MM.1S (cell line): ENCODE measurements at places on chromosomes 3 and 15.
A peak's percentile ranks its signal among the peaks of the same experiment; 100 is the strongest.

DNA sequence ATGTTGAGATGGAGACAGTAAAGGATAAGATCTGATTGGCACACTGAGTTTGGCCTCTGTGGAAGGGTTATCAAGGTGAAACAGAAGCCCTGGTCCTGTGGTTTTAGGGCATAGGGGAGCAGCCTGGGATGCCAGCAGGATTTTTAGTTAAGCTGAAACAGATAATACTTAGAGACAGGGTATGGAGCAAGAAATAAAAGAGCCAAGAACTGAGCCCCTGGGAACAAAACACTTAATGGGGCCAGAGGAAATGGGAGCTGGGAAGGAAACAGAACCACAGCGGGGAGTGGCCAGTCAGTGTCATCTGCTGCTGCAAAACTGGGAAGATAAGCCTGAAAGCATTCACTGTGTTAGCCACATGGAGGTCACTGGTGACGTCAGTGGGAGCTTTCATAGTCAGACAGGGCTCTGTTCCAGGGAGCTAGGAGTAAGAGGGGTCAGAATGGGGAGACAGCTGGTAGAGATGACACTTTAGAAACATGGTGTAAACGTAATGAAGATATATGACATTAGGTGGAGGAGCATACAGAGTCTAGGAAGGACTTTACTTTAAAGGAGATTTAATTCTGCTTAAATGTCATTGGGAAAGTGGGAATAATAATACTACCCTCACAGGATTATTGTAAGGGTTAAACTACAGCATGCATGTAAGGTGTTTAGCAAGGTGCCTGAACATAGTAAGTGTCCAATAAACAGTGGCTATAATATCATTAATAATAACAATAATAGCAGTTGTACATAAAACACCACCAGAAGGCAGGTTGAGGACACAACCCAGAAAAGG, 172.7 kb upstream of the CTNNB1 start:
- DNase-seq: no peak

GRCh38 chr3:101252307-101252706, 68.1 kb downstream of the IMPG2 start:
- no peak for DNase-seq

DNA sequence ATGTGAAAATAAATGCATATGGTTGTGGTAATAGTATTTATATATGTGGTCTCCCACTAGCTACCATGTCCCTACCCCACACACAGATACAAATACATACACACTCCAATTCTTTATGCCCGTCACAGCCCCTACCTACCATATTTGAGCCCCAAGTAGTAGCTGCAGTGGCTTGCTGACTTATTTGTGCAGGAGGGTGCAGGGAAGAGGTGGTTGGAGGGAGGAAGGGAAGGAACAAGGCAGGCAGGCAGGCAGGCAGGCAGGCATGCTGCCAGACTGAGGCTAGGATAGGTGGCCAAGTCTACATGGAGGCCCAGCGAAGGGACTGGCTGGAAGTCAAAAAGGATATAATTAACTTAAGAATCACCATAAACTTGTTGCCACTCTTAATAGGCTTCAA, 82.9 kb downstream of the SCN11A start:
- no peak for DNase-seq

DNA sequence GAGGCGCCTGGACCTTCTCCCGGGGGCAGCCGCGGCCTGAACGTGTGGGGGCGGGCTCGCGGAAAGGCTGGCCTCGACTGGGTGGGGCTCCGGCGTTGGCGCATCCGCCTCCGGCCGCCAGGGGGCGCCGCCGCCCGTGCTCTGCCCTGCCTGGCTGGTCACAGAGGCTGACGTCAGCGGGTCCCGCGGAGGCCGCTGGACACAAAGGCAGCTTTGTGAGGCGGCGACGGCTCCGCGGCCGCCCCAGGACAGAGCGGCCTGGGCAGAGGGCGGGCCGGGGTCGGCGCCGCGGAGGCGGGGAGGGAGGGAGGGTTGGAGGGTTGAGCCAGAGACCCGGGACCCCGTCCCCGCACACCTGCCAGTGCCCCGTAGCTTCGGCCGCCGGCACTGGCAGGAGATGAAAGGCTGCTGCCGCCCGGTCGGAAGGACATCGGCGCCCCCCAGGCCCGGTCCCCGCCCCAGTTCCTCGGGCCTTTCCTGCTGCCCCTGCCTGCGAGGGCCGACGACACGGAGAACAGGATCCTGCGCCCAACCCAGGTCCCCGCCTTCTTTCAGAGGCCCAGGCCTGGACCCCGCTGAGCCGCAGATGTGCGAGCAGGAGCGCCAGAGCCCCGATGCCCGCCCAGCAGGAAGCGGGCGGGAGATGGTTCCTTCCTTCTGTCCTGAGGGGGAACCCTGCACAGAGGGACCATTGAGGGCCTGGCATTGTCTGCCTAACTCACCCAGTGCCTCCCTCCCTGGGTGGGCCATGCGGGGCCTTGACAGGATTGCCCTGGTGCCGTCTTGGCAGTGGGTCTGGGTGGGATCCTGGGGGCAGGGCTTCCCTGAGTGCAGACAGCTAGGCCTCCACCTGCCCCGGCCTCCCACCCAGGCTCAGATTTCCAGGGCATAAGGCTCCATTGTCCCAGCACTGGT, 8.7 kb upstream of the SEMA3B start:
- peak; percentile 87 for DNase-seq

- DNase-seq: peak; percentile 81
Measured at GRCh38 chr3:44477312-44478030, at the start of gene ZNF445. Gene ZNF445 (minus strand): TSS chr3:44477670. CDS start chr3:44455549, 22,121 bp downstream.

- no peak for DNase-seq
Measured at GRCh38 chr15:91345736-91346135, 245.7 kb downstream of the SV2B start.

GRCh38 chr3:13188181-13188779, 115.1 kb upstream of the IQSEC1 start:
- DNase-seq: no peak

DNA sequence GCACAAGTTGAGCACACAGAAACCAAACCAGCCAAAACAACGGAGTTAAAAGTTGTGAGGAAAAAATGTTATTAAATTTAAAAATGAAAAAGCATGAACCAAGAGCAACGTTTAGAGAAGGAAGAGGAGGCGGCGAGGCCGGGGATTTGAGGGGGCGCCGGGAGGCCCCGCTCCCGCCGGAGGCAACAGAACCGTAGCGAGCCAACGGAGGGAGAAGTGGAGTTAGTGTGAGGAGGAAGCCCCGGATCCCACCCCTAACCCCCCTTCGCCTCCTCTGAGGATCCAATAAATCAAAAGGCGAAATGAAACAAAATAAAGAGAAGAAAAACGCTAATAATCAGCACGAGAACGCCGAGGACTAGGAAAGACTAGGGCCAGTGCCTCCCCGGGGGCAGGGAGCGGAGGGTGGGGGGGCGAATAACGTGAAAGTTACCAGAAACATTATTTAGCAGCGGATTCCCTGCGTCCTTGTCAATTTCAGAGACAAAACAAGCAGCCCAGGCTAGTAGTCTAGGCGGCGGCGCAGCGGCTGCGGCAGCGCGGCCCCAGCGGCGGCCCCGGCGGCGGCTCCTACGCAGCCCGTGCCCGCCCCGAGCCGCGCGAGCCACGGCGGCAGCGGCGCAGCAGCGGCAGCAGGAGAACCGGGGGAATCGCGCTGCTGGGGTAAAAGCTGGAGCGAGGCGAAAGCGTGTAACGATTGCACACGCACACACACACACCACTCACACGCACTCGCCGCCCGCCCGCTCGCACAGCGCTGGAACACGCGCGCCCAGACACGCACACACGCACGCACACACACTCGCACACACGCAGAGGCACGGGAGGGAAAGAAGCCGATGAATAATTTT, 1.7 kb downstream of the MEIS2 start:
- DNase-seq: peak; percentile 53

GRCh38 chr3:52364322-52365035, 48.4 kb downstream of the DNAH1 start:
- DNase-seq: no peak

DNA sequence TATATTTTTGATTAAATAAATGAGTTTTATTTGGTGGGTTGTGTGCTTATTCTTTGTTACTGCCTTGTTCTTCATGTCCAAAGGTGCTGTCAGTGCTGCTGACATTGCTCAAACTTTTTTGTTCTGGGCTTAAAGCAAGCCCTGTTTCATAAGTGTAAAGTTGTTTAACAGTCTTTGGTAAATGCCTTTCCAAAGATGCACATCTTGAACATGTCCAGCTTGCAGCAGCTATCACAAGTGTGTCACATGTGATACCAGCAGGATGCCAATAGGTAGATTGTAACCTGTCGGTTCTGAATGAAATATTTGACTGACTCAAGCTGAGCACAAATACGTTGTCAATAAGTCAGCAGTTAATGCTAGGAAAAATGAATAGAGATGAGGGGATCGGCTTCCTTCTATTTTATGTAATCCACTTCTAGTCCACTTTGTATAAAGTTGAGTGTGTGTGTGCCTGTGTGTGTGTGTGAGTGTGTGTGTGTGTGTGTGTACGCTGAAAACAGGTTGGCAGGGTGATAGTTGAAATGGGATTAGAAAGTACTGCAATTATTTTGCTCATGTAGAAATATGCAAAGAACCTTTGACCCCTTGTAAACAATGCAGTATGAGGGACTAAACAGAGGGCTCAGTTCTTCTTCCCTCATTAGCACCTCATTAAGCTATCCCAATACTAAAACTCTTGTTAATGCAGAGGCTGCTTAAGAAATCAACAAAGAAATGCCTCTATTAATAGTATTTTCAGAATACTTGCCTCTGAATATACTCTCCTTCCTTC, 986.5 kb downstream of the TUSC7 start:
- no peak for DNase-seq

DNA sequence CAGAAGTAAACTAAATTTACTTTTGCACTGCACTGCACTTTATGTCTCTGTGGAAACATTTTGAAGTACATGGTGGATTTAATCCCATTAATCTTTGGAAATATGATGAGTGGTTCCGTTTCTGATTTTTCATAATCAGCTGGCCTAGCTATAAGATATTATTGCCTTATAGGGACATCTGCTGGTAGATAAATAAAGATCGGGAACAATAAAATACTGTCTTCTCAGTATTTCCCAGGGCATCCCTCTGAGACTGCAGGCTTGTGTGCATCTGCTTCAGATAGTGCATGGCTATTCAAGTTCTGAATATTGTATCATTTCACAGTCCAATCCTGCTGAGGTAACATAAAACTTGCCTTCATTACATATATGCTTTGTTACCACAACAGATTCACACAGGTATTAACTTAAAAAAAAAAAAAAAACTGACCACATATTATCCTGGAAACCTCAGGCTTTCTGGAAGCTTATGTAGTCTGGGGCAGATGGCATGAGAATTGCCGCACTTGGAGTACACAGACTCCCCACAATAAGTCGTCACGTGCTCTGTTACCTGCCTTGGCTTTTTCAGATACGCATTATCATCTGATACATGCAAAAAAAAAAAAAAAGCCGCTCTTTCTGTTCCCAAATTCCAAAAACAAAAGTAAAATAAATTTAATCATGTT, 330.8 kb upstream of the AGTR1 start:
- peak; percentile 20 for DNase-seq

DNA sequence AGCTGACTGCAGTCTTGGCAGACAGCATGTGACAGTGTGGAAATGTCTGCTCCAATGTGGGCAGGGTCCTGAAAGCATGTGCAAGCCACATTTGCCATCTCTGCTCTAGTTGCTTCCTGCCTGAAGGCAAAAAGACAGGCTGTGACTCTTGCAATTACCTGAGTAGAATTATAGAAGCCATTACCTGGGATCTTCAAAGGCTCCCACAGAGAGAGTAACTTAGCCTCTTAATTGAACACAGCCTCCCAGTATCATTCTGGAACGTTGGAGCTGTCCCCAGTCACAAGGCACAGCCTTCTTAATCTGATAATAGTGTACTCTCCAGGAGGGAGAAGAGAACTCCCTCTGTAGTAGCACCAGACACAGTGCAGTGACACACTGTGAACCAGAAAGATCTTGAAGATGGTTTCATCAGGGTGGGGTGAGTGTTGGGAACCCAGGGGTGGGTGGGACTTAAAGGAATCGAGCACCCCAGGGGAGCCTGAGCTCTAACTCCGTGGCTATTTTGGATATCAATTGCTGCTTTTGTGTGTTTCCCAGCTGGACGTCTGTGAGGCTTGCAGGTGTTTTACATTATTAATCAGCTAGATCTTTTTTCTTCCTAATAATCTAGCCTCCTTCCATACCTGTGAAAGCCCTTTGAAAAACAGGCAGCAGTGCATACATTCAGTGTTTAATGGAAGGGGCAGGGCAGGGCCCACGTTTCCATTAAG, 40.6 kb upstream of the GLCE start:
- DNase-seq: no peak

- no peak for DNase-seq
Measured at GRCh38 chr3:127787071-127787490, 35.2 kb downstream of the MGLL start.

GRCh38 chr15:53129121-53129904, 339.2 kb upstream of the ONECUT1 start:
- DNase-seq: no peak

- no peak for DNase-seq
Measured at GRCh38 chr15:81419332-81419943, 45.4 kb upstream of the TMC3 start.

DNA sequence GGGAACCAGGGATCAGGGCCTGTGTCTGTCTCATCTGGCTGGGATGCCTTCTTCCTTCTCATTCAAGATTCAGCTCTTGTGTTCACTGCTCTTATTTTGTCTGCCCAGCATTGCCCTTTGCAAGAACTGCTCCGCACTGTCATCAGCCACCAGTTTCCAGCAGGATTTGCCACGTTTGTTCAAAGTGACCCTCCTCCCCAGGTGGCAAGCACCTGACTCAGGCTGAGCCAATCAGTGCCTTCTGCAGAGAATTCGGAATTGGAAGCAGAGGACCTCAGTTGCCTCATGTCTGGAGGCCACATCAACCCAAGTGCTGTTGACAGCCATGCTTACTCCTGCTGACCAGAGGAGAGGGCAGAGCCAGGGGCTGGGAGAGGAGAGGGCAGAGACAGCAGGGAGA, 124.5 kb downstream of the SMAD6 start:
- DNase-seq: no peak

- peak; percentile 38 for DNase-seq
Measured at GRCh38 chr15:96889734-96890480, 559.4 kb downstream of the NR2F2 start.

DNA sequence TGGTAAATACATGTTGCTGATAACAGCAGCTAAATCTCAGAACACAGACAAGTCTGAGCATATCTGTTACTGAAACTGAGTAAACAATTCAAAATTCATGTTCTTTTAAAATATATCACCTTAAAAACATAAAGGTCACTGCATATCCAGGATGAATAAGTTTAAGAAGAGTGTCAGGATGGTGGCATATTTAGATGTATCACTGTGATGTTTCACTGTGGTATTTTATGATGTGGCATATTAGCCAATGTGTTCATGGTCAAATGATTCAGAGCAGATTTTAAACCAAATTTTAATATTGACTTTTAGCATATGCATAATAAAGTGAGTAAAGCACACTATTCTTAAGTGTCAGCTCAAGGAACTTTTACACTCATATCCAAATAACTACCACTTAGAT, 346.4 kb upstream of the DPPA4 start:
- DNase-seq: no peak

GRCh38 chr3:128681369-128681829, 30.8 kb upstream of the RPN1 start:
- no peak for DNase-seq

- no peak for DNase-seq
Measured at GRCh38 chr3:178186666-178187065, 349.6 kb upstream of the KCNMB2 start.
